ENCODE measurements at places on chromosomes 16 and 17.
A peak's percentile ranks its signal among the peaks of the same experiment; 100 is the strongest.

DNA sequence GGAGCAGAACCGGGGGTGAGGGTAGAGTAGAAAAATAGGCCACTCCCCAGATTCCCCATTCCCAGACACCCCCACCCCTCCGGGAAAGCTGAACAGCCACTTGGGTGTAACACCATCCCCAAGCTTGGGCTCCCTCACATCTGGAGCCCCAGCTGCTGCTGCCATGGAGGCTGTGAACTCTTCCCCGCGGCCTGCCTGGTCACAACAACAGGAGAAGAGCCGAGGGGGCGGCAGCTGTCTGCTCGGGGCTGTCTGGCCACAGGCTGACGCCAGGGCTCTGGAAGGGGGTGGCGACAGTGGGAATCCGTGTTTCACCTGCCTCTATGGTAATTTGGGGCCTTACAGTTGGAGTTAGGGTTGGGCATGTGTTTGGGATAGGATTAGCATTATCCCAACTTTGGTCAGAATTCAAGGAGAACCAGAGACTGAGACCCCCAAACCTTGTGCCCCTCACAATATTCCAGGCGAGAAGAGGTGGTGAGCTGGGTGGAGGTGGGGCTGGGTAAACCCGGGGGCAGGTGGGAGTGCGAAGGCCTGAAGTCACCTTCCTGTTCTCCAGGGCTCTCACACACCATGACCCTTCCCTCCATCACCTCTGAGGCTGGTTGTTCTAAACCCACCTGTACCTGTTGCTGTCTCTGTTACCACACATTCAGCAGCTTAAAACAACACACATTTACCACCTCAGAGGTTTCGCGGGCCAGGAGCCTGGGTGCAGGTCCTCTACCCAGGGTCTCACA is 29.7 kb upstream of the NXPH3 start:
- DNase-seq: no peak

- DNase-seq: no peak
Measured at GRCh38 chr17:80569924-80570323, 25.3 kb downstream of the RPTOR start.

GRCh38 chr17:29102046-29102445 is 59.1 kb downstream of the PIPOX start:
- no peak for DNase-seq

- DNase-seq: peak; percentile 80
Measured at GRCh38 chr17:62724398-62725146, 83.5 kb downstream of the MARCHF10 start.

DNA sequence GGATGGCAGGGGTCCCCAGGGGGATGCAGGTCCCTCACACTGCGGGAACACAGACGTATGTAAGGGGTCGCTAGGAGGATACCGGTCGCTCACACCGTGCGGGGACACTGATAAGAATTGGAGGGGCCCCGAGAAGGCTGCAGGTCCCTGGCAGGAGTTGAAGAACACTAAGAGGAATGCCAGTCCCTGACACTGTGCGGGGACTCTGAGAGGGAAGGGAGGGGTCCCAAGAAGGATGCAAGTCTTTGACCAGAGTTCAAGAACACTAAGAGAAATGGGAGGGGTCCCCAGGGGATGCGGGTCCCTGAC is 510 bp downstream of the ERCC4 start:
- no peak for DNase-seq

All from CD4-positive, alpha-beta T cell treated with Interferon alpha-2 for 1 hour (primary cell).